ENCODE measurements at places on chromosomes 16 and 17.
A peak's percentile ranks its signal among the peaks of the same experiment; 100 is the strongest.

DNA sequence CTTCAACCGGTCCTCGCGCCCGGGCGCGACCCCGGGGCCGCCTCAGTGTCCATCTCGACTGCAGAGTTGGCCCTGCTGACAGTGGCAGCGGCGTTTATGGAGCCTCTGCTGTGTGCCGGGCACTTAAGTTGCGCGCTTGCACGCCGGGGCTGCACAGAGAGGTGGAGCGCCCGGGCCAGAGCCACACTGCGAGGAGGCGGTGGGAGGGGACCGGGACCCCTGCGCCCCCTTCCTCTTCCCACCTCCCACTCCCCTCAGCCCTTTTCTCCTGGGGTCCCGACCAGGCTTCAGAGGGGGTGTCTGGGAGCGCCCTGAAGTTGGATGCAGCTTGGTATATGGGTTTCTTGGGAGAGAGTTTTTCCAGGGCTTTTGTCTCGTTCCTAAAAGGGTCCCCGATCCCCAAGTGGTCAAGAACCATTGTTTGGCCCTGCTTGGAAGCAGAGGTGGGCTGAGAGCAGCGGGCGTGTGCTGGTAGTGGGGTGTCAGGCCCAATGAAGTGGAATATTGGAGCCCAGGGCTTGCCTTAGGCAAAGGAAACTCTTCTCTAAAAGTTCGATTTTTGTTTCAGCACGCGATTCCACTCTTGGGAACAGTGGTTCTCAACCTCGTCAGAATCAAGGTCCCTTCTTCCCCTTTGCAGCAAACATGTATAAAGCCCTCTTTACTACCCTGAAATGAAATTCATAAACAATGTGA lies 605 bp downstream of the MRTFB start:
- DNase-seq: peak; percentile 44

- no peak for DNase-seq
Observed at GRCh38 chr16:24156777-24157176, 99.4 kb upstream of the CACNG3 start.

DNA sequence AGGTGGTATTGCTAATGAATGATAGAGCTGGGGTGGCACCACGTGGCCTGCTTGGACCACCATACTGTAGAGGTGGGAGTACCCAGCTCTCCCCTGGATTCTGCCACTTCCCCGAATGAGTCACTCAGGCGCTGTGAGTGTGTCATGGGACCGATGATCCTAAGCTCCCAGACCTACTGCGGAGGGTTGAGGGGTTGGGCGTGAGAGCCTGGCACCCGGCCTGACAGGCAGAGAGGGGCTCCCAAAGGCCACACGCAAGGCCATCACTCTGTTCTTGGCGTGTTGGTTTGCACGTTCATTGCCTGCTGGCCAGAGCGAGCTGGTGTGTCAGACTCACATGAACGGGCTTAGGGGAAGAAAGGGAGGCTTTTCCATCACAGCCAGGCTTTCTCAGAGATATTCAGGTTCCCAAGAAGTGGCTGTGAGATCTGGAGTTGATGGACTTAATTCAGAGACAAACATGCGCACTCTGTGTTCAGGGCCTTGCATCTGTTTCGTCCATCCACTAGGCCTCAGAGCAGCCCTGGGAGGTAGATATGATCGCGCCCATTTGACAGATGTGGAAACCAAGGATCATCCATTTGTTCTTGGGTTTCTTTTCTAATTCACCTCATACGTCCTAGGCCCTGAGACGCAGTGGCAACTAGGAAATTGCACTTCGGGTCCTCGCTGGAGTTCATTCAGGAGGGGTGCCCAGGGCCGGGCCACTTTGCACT lies 41.4 kb downstream of the CMIP start:
- no peak for DNase-seq

GRCh38 chr16:24943471-24943870 lies 71.7 kb downstream of the ARHGAP17 start:
- DNase-seq: no peak

GRCh38 chr17:64343833-64344637 lies 46.6 kb downstream of the PECAM1 start:
- DNase-seq: no peak

- DNase-seq: no peak
Observed at GRCh38 chr17:21239680-21240368, 13.4 kb downstream of the NATD1 start.

DNA sequence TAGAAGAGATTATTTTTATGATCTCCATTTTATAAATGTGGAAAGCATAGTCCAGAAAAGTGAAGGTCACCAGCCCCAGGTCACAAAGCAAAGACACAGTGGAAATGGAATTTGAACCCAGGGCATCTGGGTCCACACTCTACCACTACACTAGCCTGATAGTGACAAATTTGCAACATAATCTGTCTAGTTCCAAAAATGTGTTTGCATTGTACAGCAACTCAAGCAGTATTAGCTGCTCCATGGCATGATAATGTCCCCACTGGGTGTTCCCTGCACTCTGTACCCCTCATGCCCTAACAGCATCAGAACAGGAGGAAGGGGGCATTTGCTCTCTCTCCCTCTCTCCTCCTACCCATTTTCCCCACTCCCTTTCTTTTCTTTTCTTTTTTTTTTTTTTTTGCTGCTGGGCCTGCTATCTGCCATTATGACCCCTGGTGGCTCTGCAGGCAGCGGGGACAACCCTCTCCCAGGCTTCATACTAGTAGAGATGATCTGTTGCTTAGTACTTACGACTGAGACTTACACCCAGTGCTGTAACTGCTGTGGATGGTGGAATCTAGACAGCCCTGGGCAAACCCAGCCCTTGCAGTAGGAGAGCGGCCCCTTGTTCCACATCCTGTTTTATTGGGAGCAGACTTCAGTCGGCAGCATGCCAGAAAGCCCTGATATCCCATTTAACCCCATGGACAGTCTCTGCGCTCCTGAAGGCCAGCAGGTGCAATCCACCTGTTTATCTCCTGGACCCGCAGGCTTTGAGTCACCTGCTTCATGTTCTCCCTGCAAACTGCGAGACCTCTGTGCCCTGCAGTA lies 306.3 kb downstream of the SOX9 start:
- DNase-seq: no peak
